ENCODE measurements at places on chromosomes 12 and 14. TPM values are rescaled to one million over a fixed set of nuclear protein-coding genes. Genes with fewer than 3 reads are reported as not detected.

The TBK1 gene
- 21.4 TPM for total RNA-seq

The C14orf132 gene
- 5.7 TPM for total RNA-seq

The SLC16A7 gene
- 2.2 TPM for total RNA-seq

The TMBIM4 gene
- 18.4 TPM for total RNA-seq

- H3K4me1 ChIP-seq: no peaks in the 10 kb centered on the region
- no peaks in the 10 kb centered on the region for H3K36me3 ChIP-seq
- H3K27me3 ChIP-seq: no peaks in the 10 kb centered on the region
- no peak overlapping the region for H3K27ac ChIP-seq
Measured at GRCh38 chr12:118188690-118189371, 52.9 kb downstream of the PEBP1 start.

GRCh38 chr14:89241257-89241656, 175.8 kb downstream of the FOXN3 start:
- no peak overlapping the region for H3K4me3 ChIP-seq
- DNase-seq: no peak
- H3K36me3 ChIP-seq: peaks cover 12% of the 10 kb centered on the region
- H3K27me3 ChIP-seq: no peaks in the 10 kb centered on the region

DNA sequence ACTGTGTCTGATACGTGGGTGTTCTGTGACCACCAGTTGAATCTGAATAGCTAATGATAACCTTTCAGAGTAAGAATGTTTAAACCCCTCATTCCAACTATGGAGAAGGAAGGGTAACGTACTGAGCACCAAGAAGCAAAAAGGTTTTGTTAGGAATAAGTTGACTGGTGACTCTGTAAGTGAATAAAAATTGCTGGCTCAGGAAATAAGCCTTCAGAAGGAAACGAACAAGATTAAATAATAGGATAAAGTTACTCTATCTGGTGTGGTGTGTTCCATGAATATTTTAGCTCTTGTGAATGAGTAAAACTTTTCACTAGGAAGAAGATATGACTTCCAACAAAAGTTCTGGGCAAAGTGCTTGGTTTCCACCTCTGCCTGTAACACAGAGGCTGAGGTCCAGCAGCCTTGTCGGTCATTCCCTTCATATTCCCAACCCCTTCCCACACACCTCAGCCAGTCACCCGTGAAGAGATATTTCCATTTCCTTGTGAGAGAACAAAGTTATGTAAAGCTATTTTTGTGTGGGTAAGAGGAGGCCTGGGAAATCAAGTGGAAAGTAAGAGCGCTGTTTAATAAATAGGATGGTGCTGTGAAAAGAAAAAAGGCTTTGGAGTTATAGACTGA, 47.1 kb downstream of the ARF6 start:
- no peaks in the 10 kb centered on the region for H3K4me1 ChIP-seq
- H3K4me3 ChIP-seq: no peak overlapping the region
- peaks cover 22% of the 10 kb centered on the region for H3K36me3 ChIP-seq

GRCh38 chr12:21296348-21296747, 38.4 kb downstream of the SLCO1A2 start:
- no peaks in the 10 kb centered on the region for H3K4me1 ChIP-seq
- no peak overlapping the region for H3K27ac ChIP-seq
- H3K27me3 ChIP-seq: no peaks in the 10 kb centered on the region
- no peak overlapping the region for H3K4me3 ChIP-seq
- DNase-seq: no peak

GRCh38 chr12:41930866-41931437, 213.7 kb downstream of the GXYLT1 start:
- H3K4me3 ChIP-seq: no peak overlapping the region
- H3K36me3 ChIP-seq: peaks cover 4% of the 10 kb centered on the region
- no peak for DNase-seq
- H3K27me3 ChIP-seq: peaks cover 17% of the 10 kb centered on the region
- H3K27ac ChIP-seq: no peak overlapping the region
- no peaks in the 10 kb centered on the region for H3K4me1 ChIP-seq

DNA sequence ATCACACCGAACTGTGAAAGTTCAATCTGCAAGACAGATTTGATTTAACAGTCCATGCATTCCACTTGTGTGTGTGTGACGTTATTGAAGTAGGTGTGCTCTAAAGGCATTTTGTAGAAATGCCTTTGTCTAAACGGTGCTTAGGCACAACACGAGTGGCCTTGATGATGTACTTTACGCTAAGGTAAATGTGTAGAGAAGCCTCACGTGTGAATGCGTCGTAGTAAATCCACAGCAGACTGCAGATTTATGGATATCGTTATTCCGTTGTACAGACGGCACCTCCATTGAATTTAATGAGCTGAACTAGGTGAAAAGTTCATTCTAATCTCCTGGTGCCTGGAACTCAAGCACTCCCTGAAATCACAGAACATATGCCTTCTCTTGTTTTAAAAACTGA, 202.8 kb upstream of the STXBP6 start:
- H3K4me3 ChIP-seq: no peak overlapping the region
- H3K36me3 ChIP-seq: peaks cover 16% of the 10 kb centered on the region
- DNase-seq: no peak
- no peak overlapping the region for H3K27ac ChIP-seq
- no peaks in the 10 kb centered on the region for H3K27me3 ChIP-seq

DNA sequence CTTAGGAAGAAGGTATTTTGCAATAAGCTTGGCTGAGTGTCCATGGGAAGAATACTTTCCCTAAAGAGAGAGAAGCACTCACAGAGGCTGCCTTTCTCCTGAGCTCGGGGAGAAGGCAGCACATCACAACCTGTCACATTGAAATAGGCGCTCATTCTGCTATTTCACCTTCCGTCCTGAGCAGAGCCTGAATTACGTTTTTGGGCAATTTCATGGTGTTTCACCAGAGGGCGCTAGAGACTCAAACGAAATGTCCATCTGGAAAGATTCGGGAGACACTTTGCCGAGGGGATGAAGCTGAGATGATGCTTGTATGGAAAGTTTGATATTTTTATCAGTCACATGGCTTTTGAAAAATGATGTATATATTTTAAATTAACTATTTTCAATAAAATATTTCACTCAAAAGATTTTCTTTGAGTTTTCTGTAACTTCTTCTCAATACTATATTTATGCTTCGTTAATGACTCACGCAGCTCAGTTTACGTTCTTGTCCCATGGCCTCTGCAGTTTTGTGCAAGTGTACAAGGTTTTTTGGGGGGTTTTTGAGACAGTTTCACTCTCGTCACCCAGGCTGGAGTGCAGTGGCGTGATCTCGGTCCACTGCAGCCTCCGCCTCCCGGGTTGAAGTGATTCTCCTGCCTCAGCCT, 17.4 kb upstream of the B4GALNT3 start:
- no peaks in the 10 kb centered on the region for H3K27me3 ChIP-seq
- no peaks in the 10 kb centered on the region for H3K4me1 ChIP-seq
- H3K36me3 ChIP-seq: peaks cover 27% of the 10 kb centered on the region
- DNase-seq: peak; percentile 74

- H3K36me3 ChIP-seq: no peaks in the 10 kb centered on the region
- no peak for DNase-seq
- no peaks in the 10 kb centered on the region for H3K27me3 ChIP-seq
Measured at GRCh38 chr14:68285421-68286179, 466.0 kb downstream of the RAD51B start.

- no peaks in the 10 kb centered on the region for H3K36me3 ChIP-seq
- DNase-seq: no peak
- no peaks in the 10 kb centered on the region for H3K27me3 ChIP-seq
- H3K4me3 ChIP-seq: no peak overlapping the region
- no peaks in the 10 kb centered on the region for H3K4me1 ChIP-seq
- no peak overlapping the region for H3K27ac ChIP-seq
Measured at GRCh38 chr12:67751381-67751928, 102.9 kb downstream of the DYRK2 start.
